Activated CD4-positive, alpha-beta T cell treated with anti-CD3 and anti-CD28 coated beads, Interleukin-2, amount 50 U/mL, for 24 hours (primary cell): ENCODE measurements at places on chromosomes 1 and 21.

GRCh38 chr21:32096411-32096810 lies 182.4 kb downstream of the MIS18A start:
- no peak for DNase-seq

DNA sequence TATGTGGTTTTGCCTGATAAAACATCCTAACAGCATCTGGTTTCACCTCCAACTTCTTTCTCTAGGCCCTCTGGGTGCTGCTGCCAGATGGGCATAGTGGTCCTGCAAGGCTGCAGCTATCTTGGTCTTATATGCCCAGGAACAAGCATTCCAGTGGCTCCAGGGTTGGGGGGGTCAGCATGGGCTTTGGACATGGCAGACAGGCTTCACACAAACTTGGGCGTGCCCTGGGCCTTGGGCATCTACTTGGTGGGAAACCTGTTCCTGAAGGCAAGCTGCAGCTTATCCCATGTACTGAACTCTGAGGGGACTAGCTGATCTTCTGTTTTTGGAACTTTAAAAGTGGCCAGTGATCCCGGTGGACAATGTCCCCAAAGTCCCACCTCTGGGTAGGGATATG lies 54.9 kb upstream of the ZNF678 start:
- no peak for DNase-seq

DNA sequence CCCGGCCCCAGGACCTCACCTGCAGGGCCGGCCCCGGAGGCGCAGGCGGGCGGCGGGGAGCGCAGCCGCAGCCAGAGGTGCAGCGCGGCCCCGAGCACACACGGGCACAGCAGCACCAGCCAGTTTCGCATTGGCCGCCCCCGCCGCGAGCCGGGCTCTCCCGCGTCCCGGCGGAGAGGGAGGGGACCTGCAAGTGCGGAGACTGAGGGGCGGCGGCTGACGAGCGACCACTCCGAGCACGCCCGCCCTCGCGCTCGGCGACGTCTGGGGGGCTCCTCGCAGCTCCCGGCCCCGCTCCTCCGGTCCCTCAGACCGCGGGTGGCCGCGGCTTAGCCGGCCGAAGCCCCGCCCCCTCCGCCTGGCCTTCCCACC lies at the start of gene B3GALNT2:
B3GALNT2 (minus strand) TSS at position 331 of the 372 bp plus-strand sequence; CDS start at position 131, 200 bp downstream.
- no peak for DNase-seq

DNA sequence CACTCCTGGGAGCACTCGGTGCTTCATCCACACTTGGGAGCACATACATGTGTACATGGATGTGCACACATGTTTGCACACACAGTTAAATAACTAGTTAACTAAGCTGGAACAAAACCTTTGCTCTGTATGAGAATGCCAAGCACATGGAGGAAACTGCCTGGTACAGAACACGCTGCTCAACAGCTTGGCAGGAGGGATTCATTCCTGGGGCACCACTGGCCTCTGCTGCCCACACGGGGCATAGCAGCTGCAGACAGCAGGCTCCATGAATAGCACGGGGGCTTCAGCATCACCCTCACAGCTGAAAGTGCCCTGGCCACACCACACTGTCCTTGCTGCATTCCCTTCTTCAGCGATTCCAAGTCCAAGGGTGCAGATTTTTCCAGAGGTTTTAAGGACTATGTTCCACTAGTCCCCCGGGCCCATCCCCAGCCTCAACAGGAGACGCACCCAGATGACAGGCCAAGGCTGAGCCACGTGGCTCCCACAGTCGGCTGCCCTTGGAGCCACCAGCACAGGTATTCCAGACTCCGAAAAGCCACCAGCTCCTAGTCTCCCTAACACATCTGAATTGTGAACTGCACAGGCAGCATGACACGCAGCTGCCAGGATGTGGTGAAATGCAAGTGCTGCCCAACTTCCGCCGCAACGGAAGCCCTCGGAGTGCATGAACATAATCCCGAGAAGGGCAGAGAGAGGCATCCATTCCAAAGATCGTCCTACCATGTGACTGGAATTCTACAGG lies 16.9 kb downstream of the NPHP4 start:
- DNase-seq: no peak

GRCh38 chr1:44632598-44632997 lies 41.7 kb downstream of the TMEM53 start:
- no peak for DNase-seq

- no peak for DNase-seq
These were observed 511 bp upstream of the SNX27 start for GRCh38 chr1:151611288-151611790.

DNA sequence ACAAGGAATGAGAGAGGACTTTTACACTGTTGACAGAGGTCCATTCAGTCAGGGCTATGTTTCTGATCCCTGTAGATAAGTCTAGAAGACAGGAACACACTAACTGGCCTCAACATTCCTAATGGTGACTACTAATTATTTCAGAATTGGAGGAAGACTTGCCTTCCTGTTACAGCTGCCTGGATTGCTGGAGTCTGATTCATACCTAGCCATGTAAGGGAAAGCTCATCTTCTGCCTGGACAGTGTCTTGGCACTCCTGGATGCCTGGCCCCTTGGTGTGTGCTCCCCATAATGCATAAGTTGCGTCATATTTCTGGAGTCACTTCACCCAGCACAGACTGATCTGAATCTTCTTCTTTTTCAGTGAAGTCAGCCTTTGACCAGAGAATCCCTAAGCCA lies 326.0 kb upstream of the RUNX1 start:
- no peak for DNase-seq

GRCh38 chr1:159980786-159981185 lies 26.7 kb upstream of the SLAMF9 start:
- DNase-seq: no peak

DNA sequence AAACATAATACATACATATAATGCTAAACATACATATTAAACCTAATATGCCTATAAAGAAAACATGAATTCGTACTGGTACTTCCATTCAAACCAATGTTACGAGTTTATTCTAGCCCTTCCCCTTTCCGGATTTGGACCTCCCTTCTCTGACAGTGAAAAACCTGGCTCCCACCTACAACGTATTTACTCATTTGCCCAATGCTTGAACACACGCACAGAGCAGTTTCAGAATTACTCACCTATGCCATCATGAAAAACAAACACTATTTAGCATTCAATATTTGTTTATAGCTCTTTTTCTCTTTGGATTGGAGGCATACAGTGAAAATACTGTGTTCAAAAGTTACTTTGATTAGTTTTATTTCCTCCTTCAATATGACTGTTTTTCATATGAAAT lies 204.4 kb downstream of the LMX1A start:
- DNase-seq: no peak

- no peak for DNase-seq
These were observed 9.4 kb upstream of the ATP6V1G3 start for GRCh38 chr1:198549866-198550265.

DNA sequence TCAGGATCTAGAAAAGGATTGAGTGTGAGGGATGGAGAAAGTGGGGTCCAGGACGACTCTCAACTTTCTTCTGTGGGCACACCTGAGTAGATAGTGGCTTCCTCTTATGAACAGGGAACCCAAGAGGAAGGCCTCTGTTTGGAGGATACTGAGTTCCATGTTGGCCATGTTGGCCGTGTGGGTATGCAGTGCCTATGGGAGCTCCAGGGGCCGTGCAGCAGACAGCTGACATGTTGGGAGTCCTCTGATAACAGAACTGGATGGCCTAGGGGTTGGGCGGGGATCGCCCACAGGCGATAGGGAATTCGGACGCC lies 43.0 kb downstream of the TMEM53 start:
- no peak for DNase-seq

GRCh38 chr1:186566140-186566855 lies 105.4 kb upstream of the PDC start:
- DNase-seq: no peak

DNA sequence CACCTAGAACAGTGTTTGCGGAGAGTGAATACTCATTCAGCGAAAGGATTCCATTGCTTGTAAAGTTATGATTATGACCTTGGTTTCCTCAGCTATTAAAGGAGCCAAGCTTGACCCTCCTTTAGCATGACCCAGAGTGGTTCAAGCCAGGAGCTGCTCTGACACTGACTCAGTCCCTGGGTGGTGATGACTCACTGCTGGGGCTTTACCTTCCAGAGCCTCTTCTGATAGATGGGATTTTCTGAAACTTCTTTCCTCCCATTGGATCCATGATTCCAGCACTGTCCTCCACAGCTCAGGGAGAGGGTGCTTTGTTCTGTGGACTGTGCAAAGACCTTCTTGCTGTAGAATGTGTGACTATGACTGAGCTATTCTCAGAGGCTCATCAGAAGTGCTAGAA lies 77.4 kb downstream of the S1PR1 start:
- no peak for DNase-seq

DNA sequence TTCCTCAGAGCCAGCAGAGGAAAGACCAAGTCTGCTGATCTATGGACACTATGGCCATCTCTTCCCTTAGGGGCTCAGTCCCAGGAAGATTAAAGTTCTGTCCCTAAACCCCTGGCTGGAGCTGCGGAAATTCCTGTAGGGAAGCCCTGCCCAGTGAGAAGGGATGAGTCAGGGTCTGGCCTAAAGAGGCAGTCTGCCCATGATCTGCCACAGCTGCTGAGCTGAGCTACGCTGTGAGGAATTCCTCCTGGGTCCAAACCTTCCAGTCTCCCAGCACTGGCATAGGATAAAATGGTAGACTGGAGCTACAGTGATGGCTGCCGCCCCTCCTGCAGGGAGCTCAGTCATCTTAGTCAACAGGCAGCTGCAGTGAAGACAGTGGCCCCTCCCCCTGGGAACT lies 213.7 kb downstream of the BRINP2 start:
- no peak for DNase-seq

DNA sequence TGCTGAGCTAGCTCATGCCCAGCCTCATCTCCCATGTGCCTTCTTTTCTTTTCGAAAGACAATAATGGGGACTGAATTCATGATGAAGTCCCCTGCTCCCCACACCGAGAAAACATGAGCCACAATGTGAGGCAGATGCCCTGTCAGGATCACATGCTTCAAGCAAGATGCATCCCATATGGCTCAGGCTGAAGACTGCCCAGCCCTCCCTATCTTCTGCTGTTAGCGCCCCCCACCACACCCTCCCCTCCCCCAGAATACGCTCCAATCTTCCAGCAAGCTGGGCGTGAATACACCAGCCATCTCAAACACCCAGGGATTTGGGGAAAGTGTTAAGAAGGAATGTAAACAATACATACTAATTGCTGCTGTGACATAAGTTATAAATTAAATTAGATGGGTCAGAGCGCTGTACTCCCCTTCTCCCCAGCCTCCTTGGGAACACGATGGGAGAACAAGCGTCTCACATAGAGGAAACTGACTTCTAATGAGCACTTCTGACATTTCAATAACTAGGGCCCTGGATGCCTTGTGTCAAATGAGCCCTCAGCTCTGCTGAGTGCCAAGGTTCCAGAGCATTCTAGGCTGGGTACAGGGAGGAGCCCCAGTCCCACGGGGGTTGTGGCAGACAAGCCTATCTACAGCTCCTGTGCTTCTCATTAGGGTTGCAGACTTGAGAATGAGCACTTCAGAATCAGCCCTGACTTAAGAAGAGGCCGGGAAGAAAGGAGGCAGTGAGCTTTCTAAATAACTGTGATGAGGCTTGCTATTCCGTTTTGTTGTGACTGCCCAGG lies 55.6 kb downstream of the TNR start:
- no peak for DNase-seq

GRCh38 chr1:224980181-224980580 lies 50.7 kb downstream of the DNAH14 start:
- no peak for DNase-seq

DNA sequence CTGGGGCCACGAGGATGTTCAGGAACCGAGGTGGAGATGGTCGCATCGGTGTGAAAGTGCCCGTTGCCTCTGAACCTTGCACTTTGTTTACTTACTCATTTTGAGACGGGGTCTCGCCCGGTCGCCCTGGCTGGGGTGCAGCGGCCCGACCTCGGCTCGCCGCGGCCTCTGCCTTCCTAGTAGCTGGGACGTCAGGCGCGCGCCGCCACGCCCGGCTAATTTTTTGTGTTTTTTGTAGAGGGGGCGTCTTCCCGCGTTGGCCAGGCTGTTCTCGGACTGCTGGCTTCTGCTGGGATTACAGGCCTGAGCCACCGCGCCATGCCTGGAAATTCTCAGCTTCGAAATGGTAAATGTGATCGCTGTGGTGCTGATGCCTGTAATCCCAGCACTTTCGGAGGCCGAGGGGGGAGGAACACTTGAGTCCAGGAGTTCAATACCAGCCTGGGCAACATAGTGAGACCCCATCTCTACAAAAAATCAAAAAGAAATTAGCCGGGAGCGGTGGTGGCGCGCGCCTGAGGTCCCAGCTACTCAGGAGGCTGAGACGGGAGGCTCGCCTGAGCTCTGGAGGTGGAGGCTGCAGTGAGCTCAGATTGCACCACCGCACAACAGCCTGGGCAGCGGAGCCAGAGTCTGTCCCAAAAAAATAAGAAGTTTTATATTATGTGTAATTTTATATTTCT lies 684 bp upstream of the MRPL20 start:
- DNase-seq: no peak

- no peak for DNase-seq
These were observed 12.7 kb upstream of the OBSCN start for GRCh38 chr1:228194921-228195812.

GRCh38 chr1:163094589-163094988 lies 25.4 kb downstream of the RGS4 start:
- DNase-seq: no peak

- no peak for DNase-seq
These were observed 98.4 kb upstream of the WNT4 start for GRCh38 chr1:22241250-22241649.

GRCh38 chr21:31132574-31133242 lies 94.4 kb upstream of the KRTAP19-8 start:
- DNase-seq: peak; percentile 65

DNA sequence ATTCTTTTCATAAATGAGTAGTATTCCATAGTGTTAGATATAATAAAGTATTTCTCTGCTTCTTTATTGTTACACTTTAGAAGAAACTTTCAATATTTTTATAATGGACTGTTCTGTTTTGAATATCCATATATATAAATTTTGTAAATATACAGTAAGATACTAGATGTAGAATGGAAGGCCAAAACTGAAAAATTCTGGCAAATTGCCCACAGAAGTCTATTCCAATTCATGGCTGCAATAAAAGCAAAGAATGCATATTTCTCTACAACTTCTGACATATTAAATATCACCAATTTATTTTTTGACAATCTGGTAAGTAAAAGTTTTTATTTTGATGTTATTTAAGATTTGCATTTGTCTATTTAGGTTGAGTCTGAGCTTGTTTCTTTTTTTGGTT lies 532.5 kb downstream of the NCAM2 start:
- DNase-seq: no peak

- DNase-seq: no peak
These were observed 202.7 kb downstream of the RHOU start for GRCh38 chr1:228937851-228938536.
